Fibroblast of skin of right quadriceps (primary cell): ENCODE measurements at places on chromosomes 6 and 20.

GRCh38 chr20:20694591-20694990, 17.9 kb downstream of the RALGAPA2 start:
- DNase-seq, result no peak

DNA sequence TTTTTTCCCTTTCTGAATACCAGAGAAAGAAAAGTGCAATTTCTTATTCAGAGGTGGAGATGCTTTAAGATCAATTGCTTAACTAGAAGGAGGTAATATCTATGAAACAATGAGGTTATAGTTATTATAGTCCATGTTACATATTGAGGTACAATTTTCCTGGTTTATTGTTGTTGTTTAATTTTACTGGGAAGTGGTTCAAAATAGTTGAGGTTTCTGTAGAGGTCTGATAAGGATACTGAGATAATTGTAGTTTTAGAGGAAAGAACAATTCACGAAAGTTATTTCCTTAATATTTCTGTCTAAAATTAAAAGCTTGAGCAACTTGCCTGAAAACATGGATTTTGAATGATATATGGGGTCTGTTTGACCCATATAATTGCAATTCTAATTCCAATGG, 51.4 kb downstream of the DOK5 start:
- DNase-seq, result no peak

DNA sequence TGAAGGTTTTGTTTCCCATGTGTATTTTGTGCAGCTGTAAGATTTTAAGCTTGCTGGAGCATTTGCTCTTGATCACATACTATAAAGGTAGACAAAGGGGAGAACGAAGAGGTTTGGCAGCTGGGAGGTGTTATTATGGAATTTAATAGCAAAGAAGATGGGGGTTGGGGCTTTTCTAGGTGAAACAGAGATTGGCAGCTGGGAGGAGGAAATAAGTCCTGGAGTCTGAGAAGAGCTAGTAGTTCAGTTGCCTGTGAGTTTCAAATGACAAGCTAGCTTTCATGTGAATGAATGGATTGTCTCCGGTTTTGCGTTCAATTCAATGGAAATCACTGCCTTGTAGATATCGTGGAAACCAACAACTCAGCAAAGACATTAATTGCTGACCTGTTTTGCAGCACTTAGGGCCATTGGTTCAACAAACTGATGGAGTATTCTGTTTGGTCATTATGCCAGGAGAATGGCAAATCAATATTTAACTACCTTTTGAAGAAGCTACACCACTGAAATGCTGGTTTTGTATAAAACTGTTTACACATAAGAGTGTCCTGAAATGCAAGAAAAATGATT, 38.1 kb upstream of the FLRT3 start:
- no peak for DNase-seq

GRCh38 chr6:113187661-113188060, 669.5 kb upstream of the MARCKS start:
- DNase-seq, result peak; percentile 48

DNA sequence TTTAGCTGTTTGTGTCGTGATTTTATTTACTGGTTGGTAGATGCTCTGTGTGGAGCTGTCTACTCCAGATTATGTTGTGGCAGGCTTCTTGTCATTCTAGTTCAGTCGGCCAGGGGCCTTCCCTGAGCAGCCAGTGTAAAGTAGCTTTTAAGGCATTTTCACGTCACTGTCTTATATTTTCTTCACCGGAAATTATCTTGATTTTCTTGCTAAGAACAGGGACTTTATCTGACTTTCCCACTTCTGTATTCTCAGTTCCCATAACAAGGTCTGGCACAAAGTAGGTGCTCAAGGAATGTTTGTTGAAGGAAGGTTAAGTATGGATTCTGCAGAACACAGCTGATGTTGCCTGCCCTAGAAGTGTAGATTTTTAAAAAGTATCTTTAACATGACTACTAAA, 868 bp downstream of the LTV1 start:
- DNase-seq, result no peak

DNA sequence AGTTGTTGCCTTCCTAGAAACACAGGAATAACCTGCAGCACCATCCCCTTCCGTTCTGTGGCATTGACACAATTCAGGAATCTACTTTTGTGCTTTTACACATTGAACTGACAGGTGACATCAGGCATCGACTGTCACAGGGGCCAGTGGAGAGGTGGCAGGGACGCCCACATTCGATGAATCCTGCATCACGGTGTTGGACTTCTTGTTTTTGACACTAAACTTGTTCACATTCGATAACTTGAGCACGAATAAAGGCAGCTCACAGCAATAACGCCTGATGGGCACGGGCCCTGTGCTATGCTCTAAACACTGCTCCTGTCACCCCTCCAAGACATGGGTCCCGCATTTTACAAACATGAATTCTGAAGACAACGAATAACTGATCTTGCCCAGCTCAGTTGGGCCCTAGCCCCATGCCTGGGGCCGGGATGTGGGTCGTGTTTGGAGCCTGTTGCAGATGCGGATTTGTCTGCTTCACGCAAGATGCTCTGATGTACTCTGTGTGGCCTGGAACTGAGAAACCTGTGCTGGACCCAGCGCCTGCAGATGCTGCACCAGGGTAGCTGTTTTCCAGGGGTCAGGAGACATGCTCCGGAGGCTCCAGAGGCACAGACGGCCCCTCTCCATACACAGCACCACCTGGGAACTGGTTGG, 75.7 kb downstream of the TTLL2 start:
- DNase-seq, result no peak

- no peak for DNase-seq
Observed at GRCh38 chr20:46060301-46060881, 29.4 kb downstream of the NCOA5 start.
